ENCODE measurements at places on chromosomes 11 and 22.

GRCh38 chr11:75214411-75214821, 26.2 kb upstream of the TPBGL start:
- DNase-seq = peak; percentile 72

GRCh38 chr22:50318356-50318697, 8.5 kb downstream of the DENND6B start:
- no peak for DNase-seq

GRCh38 chr11:70555078-70555477, 156.7 kb downstream of the CTTN start:
- no peak for DNase-seq

DNA sequence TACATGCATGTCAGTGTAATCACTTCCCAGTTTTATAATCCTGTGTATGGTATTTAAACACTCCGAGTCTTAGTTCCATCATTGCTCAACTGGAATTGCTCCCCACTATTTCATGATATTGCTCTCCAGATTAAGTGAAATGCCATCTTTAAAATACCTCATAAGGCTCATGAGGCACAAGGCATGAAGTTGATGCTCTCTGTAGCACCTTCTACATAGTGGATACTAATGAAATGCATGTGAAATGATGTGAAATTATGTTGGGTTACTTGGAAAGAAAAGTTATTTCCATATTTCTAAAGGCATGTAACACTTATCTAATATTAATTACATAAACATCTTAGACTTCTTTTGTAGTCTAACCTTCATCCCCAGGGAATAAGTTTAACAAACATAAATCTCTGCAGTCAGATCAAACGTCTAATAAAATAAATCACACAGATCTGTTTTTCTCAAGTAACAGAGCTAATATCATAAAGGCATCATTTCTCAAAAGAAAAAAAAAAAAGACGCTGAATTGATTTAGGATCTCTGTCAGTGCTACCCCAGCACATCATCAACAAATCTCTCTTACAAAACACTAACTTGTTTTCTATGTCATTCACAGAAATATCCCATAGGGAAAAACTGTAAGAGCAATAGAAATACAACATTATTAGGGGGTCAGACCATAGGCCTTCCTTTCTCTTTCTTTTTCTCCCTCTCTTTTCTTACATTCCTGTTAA, 736.0 kb upstream of the LRRC4C start:
- no peak for DNase-seq

DNA sequence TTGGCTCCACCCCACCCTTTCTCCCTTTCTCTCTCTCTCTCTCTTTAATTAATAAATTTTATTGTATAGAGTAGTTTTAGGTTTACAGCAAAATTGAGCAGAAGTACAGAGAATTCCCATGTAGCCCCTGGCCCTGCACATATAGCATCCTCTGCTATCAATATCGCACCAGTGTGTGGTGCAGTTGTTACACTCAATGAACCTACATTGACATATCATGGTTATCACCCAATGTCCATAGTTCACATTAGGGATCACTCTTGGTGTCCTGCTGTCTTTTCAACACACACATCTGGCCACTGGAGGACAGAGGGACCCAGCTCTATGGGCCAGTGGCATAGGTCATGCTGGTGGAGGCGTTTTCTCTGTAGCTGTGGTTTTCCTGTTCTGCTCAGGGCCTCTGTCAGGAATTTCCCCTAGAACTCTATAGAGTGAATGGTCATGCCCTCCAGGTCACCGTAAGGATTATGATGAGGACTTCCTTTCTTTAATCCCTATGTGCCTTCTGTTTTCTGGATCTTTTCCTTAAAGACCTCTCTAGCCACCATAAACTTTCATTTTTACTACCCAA, 98.2 kb upstream of the NAV2 start:
- no peak for DNase-seq

DNA sequence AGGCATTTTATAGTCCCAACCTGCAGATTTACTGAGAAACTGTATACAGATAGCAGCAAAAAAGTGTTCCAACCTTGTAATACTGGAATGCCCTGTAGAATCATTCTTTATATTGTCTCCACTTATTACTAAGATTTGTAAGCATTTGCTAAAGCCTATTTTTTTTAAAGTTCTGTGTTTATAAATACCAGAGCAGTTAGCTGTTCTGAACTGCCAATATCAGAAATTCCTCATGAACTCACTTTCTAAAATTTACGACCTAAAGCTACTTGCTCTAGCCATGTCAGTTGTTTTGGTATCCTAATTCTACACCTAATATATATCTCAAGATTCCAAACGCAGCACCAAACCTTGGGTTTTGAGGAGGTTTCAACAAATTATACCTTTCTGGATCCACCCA, 103.2 kb downstream of the C11orf65 start:
- DNase-seq = peak; percentile 68

DNA sequence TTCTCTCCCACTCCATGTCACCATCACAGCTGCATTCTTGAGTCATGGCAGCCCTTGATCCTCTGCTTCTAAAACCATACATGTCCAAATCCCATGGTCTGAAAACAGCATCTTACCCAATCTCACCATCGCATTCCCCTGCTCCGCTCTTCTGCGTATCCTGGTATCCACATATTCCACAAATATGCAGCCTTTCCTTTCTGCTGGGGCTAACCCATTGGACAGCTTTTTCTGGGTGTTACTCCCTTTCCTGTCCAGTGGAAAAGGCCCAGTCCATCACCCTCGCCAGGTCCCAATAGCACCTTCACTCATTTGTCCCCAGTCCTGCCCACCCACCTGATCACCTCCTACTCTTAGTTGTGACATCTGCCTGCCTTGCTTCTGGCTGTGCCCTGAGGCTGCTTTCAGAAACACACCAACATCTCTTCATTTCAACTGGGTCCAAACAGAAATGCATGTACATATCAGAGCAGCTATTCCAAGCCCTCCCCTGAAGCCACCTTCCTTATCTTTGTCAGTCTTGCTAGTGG, 237.6 kb upstream of the TBCEL start:
- no peak for DNase-seq

DNA sequence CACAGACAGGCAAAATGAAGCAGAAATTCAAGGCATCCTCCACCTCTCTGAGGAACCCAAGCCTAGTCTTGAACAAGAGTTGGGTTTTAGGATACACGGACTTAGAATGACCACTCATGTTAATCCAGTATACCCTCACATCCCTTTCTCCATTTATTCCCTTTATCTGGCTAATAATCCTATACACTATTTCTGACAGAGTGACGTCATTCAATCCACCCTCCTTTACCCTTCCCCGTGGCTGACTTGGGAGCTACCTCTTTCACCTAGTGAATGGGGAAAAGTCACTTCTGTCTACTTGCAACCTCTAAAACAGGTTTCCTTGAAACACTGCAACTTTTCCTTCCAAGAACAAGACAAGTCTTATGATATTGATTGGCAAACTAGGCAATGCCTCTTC, 52.8 kb upstream of the PARVA start:
- DNase-seq = no peak

DNA sequence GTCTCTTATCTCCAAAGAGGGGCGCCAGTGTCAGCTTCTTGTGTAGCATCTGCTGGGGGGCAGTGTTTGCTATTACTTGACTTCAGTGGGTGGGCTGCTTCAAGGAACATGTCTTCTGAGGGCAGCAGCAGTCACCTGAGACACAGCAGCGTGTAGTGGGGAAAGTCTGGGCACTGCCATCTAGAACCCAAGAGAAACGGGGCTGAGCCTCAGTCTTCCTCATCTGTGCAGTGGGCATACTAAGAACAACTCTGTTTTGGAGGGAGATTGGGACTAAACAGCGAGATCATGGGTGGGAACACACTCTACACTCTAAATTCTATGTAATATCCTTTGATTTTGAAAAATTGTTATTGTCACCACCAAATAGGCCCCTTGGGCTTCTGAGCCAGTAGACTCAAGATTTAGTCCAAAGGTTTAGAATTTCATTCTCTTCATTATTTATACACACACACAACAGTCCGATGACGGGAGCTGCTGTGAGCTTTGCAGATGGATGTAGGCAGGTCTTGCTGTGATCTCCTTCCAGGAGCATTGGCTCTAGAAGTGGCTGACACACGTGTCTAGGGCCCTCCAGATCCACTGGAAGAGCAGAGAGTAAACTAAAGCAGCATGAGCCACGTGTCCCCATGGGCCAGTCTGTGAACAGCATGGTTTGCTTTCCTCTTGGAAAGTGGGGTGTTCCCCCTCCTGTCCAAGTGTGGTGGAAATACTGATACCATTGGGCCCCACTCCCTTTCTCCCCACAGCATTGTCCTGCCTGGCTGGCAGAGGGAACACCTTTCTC, 51.8 kb downstream of the TRAF6 start:
- no peak for DNase-seq

GRCh38 chr22:34055525-34056200, 135.4 kb upstream of the LARGE1 start:
- DNase-seq = no peak

DNA sequence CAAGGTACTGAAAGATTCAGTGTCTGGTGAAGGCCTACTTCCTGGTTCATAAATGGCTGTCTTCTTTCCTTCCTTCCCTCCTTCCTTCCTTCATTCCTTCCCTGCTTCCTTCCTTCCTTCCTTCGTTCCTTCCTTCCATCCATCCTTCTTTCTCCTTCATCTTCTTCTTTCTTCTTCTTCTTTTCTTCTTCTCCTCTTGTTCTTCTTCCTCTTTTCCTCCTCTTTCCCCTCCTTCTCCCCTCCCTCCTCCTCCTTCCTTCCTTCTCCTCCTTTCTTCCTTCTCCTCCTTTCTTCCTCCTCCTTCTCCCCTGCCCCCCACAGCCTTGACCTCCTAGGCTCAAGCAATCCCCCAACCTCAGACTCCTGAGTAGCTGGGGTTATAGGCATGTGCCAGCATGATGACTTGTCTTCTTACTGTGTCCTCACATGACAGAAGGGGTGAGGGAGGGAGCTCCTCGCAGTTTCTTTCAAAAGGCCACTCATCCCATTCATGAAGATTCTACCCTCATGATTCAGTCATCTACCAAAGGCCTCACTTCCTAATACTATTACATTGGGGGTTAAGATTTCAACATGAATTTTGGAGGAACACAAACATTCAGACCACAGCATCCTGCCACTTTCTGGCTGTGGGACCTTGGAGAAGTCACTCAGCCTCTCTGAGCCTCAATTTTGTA, 22.6 kb upstream of the CCDC134 start:
- no peak for DNase-seq

DNA sequence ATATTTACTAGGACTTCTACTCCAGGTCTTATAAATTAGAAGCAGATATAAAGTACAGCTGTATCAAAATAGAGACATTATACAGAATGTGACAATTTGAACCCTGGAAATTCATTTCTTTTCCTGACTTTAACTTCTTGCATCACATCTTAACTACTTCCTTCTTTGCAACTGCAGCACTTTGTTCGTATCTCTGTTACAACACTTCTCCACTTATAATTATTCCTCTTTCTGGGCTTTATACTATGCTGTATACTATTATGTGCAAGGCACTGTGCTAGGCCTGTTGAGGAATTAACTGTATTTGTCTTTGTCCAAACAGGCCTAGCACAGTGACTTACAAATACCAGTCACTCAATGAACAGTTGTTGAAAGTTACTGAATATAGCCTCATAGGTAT, 1.8 kb upstream of the SLC36A4 start:
- DNase-seq = no peak

- DNase-seq = peak; percentile 54
Measured at GRCh38 chr11:56783448-56784041, 35.0 kb upstream of the OR9G4 start.

GRCh38 chr11:66100272-66101065, 30.4 kb downstream of the PACS1 start:
- no peak for DNase-seq

GRCh38 chr11:65085446-65085845, 1.4 kb downstream of the ZFPL1 start:
- DNase-seq = no peak

DNA sequence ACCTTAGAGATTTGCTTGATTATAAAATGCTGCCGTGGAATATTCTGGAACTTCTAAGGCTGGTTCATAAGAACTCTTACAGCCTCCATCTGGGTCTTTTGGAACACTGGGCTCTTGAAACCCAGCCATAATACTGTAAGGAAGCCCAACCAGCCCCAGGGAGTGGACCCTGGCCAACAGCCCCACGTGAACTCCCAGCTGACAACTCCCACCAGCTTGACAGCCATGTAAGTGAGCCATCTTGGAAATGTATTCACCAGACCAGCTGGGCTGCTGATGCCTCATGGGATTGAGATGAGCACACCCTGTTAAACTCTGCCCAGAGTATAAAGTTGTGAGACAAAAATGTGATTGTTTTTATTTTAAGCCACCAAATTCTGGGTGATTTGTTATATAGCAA, 378.7 kb upstream of the RAG2 start:
- DNase-seq = no peak

DNA sequence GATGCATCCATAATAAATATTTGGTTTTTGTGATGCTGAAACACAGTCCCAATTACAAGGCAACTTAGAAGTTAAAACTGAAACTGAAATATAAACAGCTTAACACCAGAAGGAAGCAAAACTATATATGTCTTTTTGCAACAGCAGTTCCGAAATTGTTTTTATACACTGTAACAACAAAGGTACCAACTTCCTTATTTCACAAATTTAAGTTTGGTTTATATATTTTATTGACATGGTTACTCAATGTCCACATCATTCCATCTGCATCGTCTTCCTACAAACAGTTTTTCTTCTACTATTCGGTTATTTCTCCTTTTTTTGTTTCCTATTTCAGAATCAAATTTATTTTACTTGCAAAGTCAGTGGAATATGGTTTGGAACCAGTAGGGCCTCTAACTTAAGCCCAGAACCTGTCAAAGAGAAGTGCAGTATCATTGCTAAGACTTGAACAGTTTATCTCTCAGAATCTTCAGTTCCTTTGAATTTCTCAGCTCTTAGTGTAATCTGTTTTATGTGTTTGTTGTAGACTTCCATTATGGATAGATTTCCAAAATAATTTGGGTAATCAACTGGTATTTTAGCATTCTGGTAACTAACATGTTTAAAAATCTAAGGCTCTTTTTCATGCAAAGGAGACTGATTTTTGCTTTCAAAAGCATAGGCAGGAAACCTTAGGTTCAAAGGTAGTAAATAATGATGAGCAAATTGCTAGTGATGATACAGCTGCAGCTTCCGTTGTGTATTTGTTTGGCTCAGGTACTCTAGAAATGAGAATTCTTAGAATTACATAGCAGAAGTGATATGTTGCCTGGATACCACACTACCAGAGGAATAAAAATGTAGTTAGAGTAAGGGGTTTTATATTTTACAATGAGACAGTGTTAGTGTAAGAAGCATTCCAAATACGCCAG, 8.2 kb upstream of the HSPA8 start:
- no peak for DNase-seq

DNA sequence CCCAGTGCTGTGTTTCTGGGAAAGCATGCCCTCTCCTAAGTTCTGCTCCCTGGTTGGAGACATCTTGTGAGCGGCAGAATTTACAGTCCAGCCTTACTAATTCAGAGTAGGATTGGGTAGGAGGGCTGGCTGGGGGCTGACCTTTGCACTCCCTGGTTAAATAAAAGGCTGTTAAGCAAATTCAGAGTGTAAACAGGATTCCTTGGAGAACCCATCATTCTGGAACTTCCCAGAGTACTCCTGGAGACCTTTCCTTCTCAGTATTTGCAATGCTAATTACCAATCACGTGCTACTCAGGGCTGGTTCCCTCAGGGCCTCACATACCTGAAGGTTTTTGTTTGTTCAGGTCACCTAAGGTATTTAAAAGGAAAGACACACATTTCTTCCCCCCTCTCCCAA, 340.2 kb downstream of the TBC1D22A start:
- peak; percentile 12 for DNase-seq

- DNase-seq = peak; percentile 52
Measured at GRCh38 chr11:124481365-124482323, 36.1 kb upstream of the OR8B8 start.

GRCh38 chr11:117096201-117096991, 1.8 kb downstream of the SIK3 start:
- DNase-seq = no peak
